ENCODE measurements at places on chromosomes 4 and X.

DNA sequence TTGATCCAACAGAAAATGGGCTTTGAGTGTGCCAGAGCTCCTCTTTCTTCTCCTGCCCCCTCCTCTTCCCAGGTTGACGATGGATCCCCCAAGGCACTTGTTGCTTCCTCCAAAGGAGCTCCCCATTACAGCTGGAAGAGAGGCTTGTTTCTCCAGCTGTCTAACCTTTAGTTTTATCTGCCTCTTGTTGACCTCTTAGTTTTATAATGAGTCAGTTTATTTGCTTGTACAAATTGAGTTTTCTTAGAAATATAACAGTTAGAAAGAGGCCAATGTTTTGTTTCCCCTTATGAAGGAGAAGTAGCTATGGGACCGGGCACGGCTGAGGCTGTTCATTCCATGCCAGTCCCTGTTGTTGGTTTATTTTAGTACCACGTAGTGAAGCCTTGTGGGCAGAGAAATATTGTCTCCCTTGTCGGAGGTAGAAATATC lies 158.2 kb downstream of the SPRY1 start:
- no peak for DNase-seq
- peaks cover 24% of the 10 kb centered on the region for H3K4me1 ChIP-seq
- peak overlapping the region; percentile 39 for H3K27ac ChIP-seq
- H3K36me3 ChIP-seq = no peaks in the 10 kb centered on the region
- H3K4me3 ChIP-seq = no peak overlapping the region

GRCh38 chr4:188012426-188012945 lies 16.9 kb downstream of the ZFP42 start:
- H3K27ac ChIP-seq = no peak overlapping the region
- no peak overlapping the region for H3K4me3 ChIP-seq
- DNase-seq = no peak
- H3K27me3 ChIP-seq = no peaks in the 10 kb centered on the region
- H3K4me1 ChIP-seq = no peaks in the 10 kb centered on the region

GRCh38 chr4:3374011-3374645 lies 67.6 kb upstream of the HGFAC start:
- peaks cover 4% of the 10 kb centered on the region for H3K4me1 ChIP-seq
- no peak overlapping the region for H3K4me3 ChIP-seq
- DNase-seq = no peak
- no peak overlapping the region for H3K27ac ChIP-seq
- no peaks in the 10 kb centered on the region for H3K36me3 ChIP-seq

GRCh38 chrX:120857240-120857639 lies 18.4 kb downstream of the CT47B1 start:
- no peak overlapping the region for H3K4me3 ChIP-seq
- H3K36me3 ChIP-seq = no peaks in the 10 kb centered on the region
- DNase-seq = no peak
- H3K27me3 ChIP-seq = no peaks in the 10 kb centered on the region
- H3K27ac ChIP-seq = no peak overlapping the region

Data from testis (tissue), 5 donors.